ENCODE measurements at places on chromosomes 1 and 21.

DNA sequence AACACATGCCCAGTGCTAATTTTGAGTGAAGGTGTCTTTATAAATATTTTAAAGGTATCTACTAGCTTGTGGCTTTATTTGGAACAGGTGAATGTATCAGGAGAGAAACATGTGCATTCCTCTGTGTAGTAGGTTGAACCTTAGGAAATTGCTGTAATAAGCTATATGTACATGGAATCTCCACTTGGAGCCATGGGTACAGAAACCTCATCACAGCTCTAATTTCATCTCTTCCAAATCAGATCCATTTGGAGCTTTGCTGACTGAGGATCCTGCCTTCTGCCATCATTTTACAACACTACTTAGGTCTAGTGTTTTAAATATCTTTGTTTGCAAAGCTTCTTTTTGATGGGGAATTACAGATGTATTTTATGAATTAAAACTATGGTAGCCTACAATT lies 2.1 kb downstream of the KCNK2 start:
- no peak for DNase-seq

- no peak for DNase-seq
Measured at GRCh38 chr1:23787701-23788100, 3.2 kb upstream of the LYPLA2 start.

DNA sequence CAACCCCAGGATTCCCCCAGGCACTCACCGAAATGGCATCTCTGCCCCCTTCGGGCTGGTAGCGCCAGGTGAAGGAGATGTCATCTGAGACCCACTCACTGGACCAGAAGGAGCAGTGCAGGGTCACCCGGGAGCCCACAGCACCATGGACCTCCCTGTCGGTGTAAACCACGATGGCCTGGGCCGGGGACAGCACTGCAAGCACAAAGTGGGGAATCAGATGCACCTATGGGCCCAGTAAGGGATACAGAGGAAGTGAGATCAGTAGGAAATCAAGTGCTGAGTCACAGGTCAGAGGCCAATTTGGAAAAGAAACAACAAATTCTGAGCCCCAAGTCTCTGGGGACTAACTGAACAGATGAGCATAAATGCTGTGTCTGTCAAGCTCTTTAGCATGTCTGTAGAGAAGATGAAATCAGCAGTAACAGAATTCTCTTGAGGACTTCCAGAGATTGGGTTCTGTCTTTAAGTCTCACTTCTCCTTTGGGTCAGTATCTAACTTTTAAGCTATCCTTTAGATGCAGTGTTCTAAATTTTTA lies 2.5 kb downstream of the MPZ start:
- DNase-seq = no peak

DNA sequence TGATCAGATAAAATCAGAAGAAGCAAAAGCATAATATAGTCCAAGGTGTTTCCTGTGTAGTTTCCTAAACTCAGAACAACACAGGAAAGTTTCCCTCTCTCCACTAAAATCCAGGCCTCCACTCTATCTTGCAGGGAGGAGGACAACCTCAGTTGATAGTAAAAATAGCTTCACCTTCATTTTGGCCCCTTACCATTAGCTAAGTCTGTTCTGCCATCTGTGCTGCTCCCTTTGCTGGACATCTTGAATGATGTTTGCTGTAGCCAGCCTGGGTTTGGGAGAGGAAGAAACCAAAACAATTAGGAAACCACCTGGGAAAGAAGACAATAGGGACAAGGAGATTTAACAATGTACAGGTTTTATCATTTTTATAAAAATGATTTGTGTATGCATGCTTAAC lies 18.6 kb downstream of the DCAF8 start:
- DNase-seq = no peak

GRCh38 chr1:198788561-198789064 lies 149.8 kb downstream of the PTPRC start:
- DNase-seq = no peak

DNA sequence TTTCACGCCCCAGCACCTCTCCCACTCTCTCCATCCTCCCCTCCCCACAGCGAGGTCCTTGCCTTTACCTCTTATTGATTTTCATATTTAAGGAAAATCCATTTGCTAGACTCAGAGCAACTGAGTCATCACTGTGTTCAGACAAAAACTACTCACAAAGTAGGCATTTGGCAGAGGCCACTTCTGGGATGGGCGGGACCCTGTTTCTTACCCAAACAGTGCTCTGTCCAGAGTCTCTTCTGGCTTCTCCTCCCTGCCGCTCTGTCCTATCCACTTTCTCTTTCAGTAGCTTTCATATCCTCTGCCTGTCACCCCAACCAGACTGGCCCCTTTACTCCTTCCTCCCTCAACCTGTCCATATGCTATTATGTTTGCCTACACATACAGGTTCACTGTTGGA lies 2.4 kb upstream of the NAV1 start:
- DNase-seq = no peak

DNA sequence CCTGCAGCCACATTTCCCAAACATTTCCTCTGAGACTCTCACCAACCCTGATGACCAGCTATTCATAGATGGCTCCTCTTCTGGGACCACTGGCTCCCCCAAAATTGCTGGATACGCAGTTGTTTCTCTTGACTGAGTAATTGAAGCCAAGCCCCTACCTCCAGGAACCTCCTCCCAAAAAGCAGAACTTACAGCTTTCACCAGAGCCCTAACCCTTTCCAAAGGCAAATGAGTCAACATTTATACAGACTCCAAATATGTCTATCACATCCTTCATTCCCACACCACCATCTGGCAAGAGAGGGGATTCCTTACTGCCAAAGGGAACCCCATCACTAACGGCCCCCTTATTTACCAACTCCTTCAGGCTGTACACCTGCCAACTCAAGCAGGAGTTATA lies 20.3 kb upstream of the CA6 start:
- DNase-seq = no peak

GRCh38 chr1:224173523-224173922 lies 9.5 kb upstream of the DEGS1 start:
- no peak for DNase-seq

GRCh38 chr1:86035101-86035500 lies 121.5 kb downstream of the COL24A1 start:
- no peak for DNase-seq

DNA sequence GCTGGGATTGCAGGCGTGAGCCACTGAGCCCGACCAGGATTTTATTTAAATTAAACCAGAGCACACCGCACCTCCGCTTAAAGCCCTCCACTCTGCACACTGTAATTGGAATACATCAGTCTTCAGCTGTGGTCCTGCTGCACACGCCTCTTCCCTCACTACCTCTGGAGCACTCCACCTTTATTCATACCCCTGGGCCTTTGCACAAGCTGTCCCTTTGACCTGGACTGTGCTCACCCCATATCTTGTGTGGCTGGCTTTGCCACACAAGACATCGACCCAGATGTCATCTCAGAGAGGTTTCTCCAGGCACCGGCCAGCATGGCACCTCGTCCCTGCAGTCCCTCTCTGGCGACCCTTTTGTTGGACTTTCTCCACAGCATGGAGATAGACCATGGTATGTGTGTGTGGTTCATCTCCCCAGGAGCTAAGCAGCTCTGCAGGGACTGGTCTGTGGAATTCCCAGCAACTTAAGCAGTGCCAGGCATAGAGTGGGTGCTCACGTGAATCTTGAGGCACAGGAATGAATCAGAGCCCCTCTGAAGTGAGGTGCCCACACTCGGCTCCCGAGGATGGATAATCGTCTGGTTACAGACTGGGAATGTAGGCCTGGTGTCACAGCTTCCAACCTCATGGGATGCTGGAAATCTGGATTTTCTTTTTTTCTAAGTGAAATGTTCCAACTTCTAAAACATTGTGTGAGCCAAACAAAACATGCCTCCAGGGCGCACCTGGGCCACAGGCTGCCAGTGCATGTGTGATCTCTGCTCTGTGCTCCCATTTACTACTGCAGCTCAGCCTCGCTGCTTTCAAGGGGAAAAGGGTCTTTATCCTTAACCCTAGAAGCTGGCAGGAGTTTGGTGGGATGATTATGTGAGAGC lies 61.9 kb downstream of the EVA1C start:
- DNase-seq = no peak

- DNase-seq = no peak
Measured at GRCh38 chr1:185480545-185480944, 163.5 kb upstream of the IVNS1ABP start.

GRCh38 chr1:100862591-100862990 lies 32.1 kb downstream of the EXTL2 start:
- DNase-seq = no peak

DNA sequence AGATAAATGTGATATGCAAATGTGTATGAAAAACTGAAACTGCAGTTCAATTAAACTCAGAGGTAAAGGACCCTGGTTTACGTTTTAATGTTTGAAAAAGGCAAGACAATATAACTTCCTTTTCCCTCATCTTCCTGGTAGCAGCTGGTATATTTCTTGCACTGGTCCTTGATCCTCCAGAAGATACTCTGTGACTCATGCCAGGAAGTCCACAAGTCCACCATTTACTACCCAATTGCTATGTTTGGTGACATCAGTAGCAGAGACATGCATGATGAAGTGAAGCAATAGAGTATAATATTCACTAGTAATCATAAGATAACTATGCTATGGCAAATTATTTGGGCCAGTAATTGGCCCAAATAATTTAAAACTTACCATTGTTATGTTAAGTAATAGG lies 774.5 kb upstream of the NEGR1 start:
- DNase-seq = no peak

GRCh38 chr1:10973552-10973951 lies 38.9 kb upstream of the TARDBP start:
- no peak for DNase-seq

DNA sequence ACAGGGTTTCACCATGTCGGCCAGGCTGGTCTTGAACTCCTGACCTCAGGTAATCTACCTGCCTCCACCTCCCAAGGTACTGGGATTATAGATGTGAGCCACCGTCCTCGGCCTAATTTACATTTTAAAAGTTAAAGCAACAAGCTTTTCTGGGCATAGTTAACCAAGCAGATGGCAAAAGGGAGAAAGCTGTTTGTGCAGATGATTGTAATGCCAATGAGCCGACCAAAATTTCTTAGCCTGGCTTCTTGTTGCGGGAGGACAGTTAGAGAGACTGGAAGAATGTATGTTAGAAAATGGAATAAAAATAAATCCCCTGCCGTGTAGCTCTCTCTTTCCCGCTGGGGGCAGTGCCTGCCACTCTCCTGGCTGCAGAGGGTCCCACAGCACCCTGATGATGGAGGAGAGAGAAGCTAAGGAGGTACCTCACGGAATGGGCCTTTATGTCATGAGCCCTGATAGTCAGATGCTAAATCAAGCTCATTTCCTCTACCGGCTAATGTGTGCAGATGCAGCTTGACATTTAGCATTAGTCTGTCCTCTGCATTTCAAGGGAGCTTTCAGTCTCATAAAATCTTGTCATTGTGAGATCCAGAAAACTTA lies 87.2 kb downstream of the HHAT start:
- DNase-seq = no peak

DNA sequence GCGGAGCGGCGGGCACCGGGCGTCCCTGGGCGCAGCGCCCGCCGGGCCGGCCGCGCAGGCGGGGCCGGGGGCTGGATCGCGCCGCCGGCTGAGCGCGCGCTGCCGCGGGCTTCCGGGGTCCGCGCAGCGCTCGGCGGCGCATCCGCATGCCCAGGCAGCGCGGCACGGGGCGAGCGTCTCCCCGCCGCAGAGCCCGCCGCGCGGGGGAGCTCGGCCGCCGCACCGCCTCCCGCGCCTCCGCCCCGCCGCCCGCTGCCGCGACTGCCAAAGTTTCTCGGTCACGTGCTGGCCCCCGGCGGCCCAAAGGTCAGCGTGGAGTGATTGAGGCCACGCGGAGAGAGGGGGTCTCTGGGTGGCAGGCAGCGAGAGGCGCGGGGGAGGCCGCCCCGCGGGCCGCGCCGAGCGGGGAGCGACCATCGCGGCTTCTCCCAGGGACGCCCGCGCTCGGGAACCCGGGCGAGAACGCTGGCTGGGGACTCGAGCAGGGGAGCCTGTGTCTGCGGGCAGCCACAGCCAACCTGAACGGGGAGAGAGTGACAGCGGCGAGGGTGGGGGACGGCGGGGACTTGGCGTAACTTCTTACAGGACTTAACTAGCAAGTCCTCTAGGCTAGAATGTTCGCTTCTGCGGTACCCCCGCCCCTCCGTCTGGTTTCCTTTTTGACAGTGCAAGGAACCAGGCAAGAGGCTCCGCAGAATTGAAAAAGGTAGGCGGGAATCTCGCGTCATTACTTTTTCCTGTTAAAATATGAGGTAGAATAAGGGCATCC lies at the start of gene ILDR2:
Gene ILDR2 (minus strand): TSS at position 180 of the 769 bp plus-strand sequence. CDS start 272 bp downstream, outside the sequence.
- no peak for DNase-seq

GRCh38 chr1:53860967-53861411 lies 22.9 kb upstream of the NDC1 start:
- DNase-seq = no peak

GRCh38 chr1:18539171-18539570 lies 58.4 kb downstream of the KLHDC7A start:
- no peak for DNase-seq

DNA sequence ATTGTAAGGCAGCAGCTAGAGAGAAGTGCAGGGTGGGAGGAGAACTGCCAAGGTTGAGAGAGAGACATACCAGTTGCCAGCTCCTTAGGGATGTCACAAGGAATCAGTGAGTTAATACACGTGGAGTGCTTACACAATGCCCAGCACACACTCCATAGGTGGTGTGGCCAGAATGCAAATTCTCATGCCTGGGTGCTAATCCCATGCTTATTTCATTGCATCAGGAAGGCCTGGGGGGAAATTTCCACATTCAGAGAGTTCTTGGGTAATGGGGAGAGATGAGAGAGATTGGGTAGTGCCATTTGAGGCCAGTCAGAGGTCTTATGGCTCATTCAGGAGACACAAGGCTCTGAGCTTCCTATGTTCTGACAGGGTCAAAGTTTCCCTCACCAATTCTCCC lies 38.7 kb downstream of the GJA5 start:
- DNase-seq = no peak

DNA sequence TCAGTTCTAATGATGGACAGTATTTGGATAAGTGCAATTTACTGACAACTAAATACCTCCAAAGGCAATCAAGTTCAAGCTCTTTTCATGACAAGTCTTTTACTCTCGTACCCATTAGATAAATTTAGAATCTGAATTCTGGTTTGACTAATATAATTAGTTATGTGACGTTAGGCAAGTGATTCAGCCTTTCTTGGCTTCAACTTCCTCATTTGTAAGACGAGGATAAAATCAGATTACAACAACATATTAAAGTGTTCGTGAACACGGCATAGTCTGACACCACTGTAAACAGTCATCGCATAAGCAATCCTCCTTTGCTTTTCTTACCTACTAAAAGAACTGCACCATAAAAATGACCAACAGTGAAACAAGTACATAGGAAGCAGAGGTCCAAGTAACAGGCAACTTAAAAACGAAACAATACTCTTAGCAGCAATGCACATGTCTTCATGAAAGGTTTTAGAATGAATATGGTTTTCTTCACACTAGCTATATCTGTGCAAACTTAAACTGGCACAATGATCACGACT lies 25.7 kb downstream of the COA6 start:
- no peak for DNase-seq

GRCh38 chr1:234823191-234824176 lies 213.5 kb upstream of the IRF2BP2 start:
- no peak for DNase-seq

GRCh38 chr1:32933742-32934322 lies 30.8 kb downstream of the RNF19B start:
- peak; percentile 20 for DNase-seq

GRCh38 chr1:180785887-180786286 lies 126.8 kb upstream of the KIAA1614 start:
- DNase-seq = no peak
